ENCODE measurements at places on chromosomes 16 and 17. TPM values are rescaled to one million over a fixed set of nuclear protein-coding genes. Genes with fewer than 3 reads are reported as not detected.

NPEPPS gene
- 62.6 TPM for total RNA-seq

KAT2A gene
- 29.1 TPM for total RNA-seq

CTRB1 gene
- total RNA-seq, result not detected

CA10 gene
- not detected for total RNA-seq

TNS4 gene
- 271 TPM for total RNA-seq

KIF18B gene
- 23.4 TPM for total RNA-seq

SALL1 gene
- total RNA-seq, result 0.36 TPM

KRTAP1-1 gene
- total RNA-seq, result not detected

PPL gene
- total RNA-seq, result 4.2 TPM

RNFT1 gene
- total RNA-seq, result 10.6 TPM

TBC1D3E gene
- not detected for total RNA-seq

LRRC37A3 gene
- total RNA-seq, result 2.2 TPM

EVPLL gene
- not detected for total RNA-seq

PIPOX gene
- total RNA-seq, result 0.29 TPM

MED13 gene
- 27.0 TPM for total RNA-seq

SMIM5 gene
- total RNA-seq, result 0.77 TPM

TEKT5 gene
- total RNA-seq, result 0.17 TPM

TBC1D3C gene
- not detected for total RNA-seq

AIPL1 gene
- not detected for total RNA-seq

FADS6 gene
- 0.03 TPM for total RNA-seq

ODAD4 gene
- 1.6 TPM for total RNA-seq

ADGRG3 gene
- 0.71 TPM for total RNA-seq

WNT3 gene
- 4.2 TPM for total RNA-seq

MATCAP1 gene
- total RNA-seq, result 6.9 TPM

AANAT gene
- 0.31 TPM for total RNA-seq

FAM117A gene
- 2.1 TPM for total RNA-seq

USP36 gene
- total RNA-seq, result 56.6 TPM

C16orf54 gene
- total RNA-seq, result not detected
